ENCODE measurements at places on chromosomes 6 and 20. TPM values are rescaled to one million over a fixed set of nuclear protein-coding genes. Genes with fewer than 3 reads are reported as not detected.

DNA sequence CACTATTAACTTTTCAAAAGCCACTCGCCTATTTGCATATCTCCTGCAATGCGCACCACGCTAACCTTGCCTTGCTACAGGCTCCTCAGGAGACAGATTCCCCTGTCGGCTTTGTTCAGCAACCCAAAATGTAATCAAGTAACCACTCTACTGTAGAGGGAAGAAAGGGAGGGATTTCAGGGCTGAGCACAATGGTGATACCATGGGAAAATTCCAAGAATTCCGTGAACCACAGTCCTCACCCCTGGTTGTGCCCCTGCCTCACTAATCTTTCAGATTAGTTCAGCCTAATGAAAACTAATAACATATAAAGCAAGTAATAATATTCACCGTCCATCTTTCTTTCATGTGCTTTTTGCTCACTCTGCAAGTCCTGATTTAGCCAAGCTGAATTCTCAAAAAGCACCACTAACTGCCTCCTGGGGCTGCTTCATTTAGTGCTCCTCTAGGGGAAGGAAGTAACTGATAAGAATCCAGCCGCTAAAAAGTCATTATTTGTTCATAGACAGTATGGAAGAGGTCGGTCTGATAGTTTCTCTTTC is 6.6 kb downstream of the CITED2 start:
- peaks cover 7% of the 10 kb centered on the region for H3K4me1 ChIP-seq
- no peak overlapping the region for H3K4me3 ChIP-seq
- no peaks in the 10 kb centered on the region for H3K27me3 ChIP-seq
- H3K27ac ChIP-seq = no peak overlapping the region
- DNase-seq = no peak
- H3K36me3 ChIP-seq = no peaks in the 10 kb centered on the region

SMLR1 gene
- 23.7 TPM for total RNA-seq

HLA-DRB1 gene
- 52.8 TPM for total RNA-seq

DNA sequence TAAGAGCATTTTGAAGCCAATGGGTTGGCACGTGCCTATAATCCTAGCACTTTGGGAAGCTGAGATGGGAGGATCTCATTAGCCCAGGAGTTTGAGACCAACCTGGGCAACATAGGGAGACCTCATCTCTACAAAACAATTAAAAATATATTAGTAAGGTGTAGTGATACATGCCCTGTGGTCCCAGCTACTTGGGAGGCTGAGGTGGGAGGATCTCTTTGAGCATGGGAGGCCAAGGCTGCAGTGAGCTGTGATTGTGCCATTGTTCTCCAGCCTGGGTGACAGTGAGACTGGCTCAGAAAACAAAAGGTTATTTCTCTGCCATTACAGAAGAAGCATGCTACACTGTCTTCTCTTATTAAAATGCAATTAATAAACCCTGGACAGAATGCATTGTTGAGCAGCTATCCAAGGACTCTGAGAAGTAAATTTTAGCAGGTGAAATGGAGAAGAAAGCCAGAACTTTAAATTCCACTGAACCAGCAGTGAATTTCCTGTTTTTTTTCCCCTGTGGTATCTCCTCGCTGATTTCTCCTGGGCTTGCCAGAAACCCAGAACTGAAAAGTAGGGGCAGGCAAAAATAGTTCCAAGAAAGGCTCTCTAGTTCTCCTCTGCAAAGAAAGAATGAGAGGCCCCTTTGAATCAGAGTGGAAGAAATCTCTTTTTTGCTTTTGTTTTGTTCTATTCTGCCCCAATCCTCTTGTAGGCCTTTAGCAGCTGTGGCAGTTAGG is 8.4 kb downstream of the AMD1 start:
- H3K27me3 ChIP-seq = no peaks in the 10 kb centered on the region
- H3K36me3 ChIP-seq = no peaks in the 10 kb centered on the region
- H3K27ac ChIP-seq = no peak overlapping the region
- no peak for DNase-seq
- H3K4me1 ChIP-seq = peaks cover 66% of the 10 kb centered on the region

- no peak overlapping the region for H3K27ac ChIP-seq
- no peaks in the 10 kb centered on the region for H3K36me3 ChIP-seq
- no peak overlapping the region for H3K4me3 ChIP-seq
- H3K27me3 ChIP-seq = no peaks in the 10 kb centered on the region
- DNase-seq = no peak
These were observed 263.7 kb downstream of the BMP2 start for GRCh38 chr20:7031222-7031621.

VIP gene
- total RNA-seq = not detected

GPX5 gene
- total RNA-seq = not detected

GRCh38 chr20:1313236-1313964 is 15.5 kb downstream of the SDCBP2 start:
- no peak overlapping the region for H3K4me3 ChIP-seq
- peak; percentile 74 for DNase-seq
- no peaks in the 10 kb centered on the region for H3K36me3 ChIP-seq
- H3K27me3 ChIP-seq = no peaks in the 10 kb centered on the region

OLIG3 gene
- total RNA-seq = not detected

DNA sequence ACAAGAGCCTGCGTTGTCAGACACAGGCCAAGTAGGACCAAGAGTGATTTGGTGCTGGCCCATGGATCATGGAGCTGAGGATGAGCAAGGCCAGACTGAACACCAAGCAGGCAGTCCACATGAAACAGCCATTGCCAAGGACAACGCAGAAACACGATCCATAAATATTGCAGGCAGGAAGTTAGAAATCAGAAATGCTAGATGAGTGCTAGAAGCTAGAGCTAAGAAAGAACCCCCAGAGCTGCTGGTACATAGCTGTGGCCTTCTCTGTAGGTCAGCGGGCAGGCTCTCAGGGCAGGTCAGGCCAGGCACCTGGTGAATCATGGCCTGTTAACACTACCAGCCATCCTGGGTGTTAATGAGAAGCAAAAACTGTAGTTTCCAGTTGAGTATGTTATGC is 119.7 kb downstream of the ALDH8A1 start:
- no peaks in the 10 kb centered on the region for H3K27me3 ChIP-seq
- H3K4me1 ChIP-seq = peaks cover 16% of the 10 kb centered on the region
- H3K27ac ChIP-seq = peak overlapping the region; percentile 86
- no peaks in the 10 kb centered on the region for H3K36me3 ChIP-seq

GRCh38 chr6:37861452-37861851 is 41.9 kb downstream of the ZFAND3 start:
- H3K36me3 ChIP-seq = no peaks in the 10 kb centered on the region
- no peak overlapping the region for H3K27ac ChIP-seq
- no peak for DNase-seq
- H3K4me3 ChIP-seq = no peak overlapping the region

DNA sequence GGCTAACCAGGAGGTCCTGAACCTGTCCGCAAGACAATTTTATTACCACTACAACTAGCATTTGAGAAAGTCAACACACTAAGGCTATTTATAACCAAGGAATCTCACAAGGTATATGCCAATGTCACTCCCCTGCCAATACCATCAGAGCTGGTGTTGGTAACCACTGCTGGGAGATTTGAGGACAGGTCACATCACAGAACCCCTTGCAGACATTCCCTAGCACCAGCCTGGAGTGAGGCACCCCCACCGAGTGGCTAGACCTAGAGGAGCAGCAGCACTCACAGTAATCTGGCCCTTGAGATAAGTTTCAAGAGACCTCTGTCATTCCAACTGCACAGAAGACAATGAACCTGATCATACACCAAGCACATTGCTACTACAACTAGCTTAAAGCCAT is 483.2 kb downstream of the MMUT start:
- H3K4me1 ChIP-seq = no peaks in the 10 kb centered on the region
- no peak overlapping the region for H3K4me3 ChIP-seq
- no peak overlapping the region for H3K27ac ChIP-seq
- no peak for DNase-seq
- H3K36me3 ChIP-seq = no peaks in the 10 kb centered on the region
- no peaks in the 10 kb centered on the region for H3K27me3 ChIP-seq

LSM2 gene
- total RNA-seq = 26.1 TPM

DNA sequence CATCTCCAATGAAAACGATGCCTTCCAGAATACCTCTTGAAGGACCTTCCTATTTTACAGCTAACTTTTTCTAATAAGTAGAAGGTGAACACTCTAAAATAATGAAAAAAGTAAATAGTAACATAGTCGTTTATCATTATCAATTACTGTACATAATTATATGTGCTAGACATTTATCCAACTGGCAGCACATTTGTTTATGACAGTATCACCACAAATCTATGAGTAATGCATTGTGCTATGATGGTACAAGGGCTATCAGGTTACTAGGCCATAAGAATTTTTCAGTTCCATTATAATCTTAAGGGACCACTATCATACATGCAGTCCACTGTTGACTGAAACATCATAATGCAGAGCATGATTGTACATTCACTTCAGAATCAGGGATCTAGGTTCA is 68.4 kb downstream of the ATG5 start:
- no peaks in the 10 kb centered on the region for H3K27me3 ChIP-seq
- peaks cover 28% of the 10 kb centered on the region for H3K4me1 ChIP-seq
- H3K27ac ChIP-seq = no peak overlapping the region
- DNase-seq = no peak
- no peak overlapping the region for H3K4me3 ChIP-seq

DNAAF9 gene
- 3.6 TPM for total RNA-seq

DNA sequence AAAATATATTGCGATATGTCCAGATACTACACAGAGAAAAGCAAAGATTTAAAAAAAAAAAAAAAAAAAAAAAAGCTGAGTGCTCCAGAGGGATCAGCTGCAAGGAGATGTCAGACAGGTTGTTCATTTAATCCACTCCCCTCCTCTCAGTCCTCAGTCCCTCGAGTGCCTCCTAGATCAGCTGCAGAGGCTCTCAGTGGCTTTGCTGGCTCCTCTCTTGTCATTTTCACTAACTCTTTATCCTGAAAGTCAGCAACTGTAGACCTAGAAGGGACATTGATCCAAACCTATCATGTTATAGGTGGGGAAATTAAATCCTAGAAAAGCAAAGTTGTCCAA is 61.6 kb downstream of the KIAA0319 start:
- H3K36me3 ChIP-seq = no peaks in the 10 kb centered on the region
- H3K4me3 ChIP-seq = no peak overlapping the region
- DNase-seq = no peak
- H3K27me3 ChIP-seq = no peaks in the 10 kb centered on the region
- H3K4me1 ChIP-seq = no peaks in the 10 kb centered on the region

DNA sequence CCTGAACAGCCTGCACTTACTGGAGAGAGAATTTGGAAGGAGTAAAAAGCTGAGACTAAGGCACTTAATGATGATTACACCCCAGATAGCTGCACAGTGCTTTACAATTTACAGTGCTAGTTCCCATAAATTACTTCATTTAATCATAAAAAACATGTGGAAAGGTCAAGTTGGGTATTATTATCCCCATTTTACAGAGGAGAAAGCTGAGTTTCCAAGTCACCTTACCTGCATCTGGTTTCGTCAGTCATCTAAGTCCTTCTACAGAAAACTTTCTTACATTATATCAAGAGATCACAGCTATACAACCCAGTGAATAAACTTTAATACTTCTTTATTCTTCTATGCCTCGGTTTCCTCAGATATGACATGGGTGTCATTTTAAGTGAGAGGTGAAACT is 3.3 kb downstream of the PTPRK start:
- H3K27me3 ChIP-seq = no peaks in the 10 kb centered on the region
- H3K27ac ChIP-seq = no peak overlapping the region
- H3K36me3 ChIP-seq = no peaks in the 10 kb centered on the region
- no peak overlapping the region for H3K4me3 ChIP-seq

ESR1 gene
- total RNA-seq = 2.0 TPM

DNA sequence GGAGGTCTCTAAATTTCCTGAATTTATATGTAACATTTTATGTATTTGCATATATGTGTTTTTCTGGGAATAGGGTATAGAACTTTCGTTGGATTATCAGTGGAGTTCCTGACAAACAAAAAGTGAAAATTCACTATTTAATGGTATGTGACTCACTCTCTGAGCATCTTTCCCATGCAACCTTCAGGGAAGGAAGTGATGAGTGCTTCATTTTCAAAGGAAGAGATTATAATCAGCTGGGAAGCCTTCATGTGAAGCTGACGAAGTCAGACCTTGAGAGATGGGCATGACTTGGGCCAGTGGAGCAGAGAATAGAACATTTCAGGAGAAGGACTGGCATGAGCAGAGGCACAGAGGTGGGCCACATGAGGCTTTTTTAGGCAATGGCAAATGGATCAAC is 72.7 kb downstream of the FAXC start:
- no peaks in the 10 kb centered on the region for H3K27me3 ChIP-seq
- no peaks in the 10 kb centered on the region for H3K36me3 ChIP-seq

DNA sequence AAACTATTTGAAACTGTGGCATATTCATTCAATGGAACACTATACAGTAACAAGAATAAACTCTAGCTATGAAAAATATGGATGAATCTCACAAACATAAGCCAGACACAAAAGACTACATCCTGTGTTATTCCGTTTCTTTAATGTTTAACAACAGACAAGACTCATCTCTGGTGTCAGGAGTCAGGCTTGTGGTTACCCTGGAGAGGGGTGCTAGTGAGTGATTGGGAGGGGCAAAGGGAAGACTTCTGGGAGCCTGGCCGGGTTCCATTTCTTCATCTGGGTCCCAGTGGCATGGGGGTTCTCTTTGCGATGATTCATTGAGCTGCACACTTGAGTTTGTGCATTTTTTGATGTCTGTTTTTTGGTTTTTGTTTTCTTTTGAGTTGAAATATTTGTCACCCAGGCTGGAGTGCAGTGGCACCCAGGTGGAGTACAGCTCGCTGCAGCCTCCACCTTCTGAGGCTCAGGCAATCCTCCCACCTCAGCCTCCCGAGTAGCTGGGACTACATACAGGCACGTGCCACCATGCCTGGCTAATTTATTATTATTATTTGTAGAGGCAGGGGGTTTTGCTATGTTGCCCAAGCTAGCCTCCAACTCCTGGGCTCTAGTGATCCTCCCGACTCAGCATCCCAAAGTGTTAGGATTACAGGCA is 21.2 kb upstream of the TTPAL start:
- no peak overlapping the region for H3K4me3 ChIP-seq
- no peak overlapping the region for H3K27ac ChIP-seq
- H3K4me1 ChIP-seq = peaks cover 35% of the 10 kb centered on the region
- no peak for DNase-seq
- no peaks in the 10 kb centered on the region for H3K36me3 ChIP-seq

MUCL3 gene
- total RNA-seq = not detected

LPA gene
- 174 TPM for total RNA-seq

DNA sequence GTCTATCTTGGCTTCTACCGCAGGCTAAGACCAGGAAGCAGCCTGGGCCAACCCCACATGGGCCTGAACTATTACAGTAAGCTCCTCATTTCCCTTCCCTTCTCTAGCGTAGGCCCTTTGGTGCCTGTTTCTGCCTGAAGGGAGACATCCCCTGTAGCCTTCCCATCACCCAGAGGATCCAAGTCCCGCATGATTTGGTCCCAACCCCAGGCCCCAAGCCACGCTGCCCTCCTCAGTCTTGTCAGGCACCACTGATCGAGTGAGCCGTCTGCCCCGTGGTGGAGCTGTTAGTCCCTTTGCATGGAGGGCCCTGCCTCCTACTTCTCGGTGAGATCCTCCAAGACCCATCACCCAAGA is 46.4 kb downstream of the EBF4 start:
- no peaks in the 10 kb centered on the region for H3K4me1 ChIP-seq
- H3K27ac ChIP-seq = no peak overlapping the region
- H3K4me3 ChIP-seq = no peak overlapping the region
- no peaks in the 10 kb centered on the region for H3K27me3 ChIP-seq
- H3K36me3 ChIP-seq = no peaks in the 10 kb centered on the region
